ENCODE measurements at places on chromosomes 2 and 18.

GRCh38 chr2:231612109-231612455, 19.4 kb downstream of the TEX44 start:
- DNase-seq = no peak

GRCh38 chr2:241154915-241155314, 4.6 kb downstream of the PPP1R7 start:
- no peak for DNase-seq

DNA sequence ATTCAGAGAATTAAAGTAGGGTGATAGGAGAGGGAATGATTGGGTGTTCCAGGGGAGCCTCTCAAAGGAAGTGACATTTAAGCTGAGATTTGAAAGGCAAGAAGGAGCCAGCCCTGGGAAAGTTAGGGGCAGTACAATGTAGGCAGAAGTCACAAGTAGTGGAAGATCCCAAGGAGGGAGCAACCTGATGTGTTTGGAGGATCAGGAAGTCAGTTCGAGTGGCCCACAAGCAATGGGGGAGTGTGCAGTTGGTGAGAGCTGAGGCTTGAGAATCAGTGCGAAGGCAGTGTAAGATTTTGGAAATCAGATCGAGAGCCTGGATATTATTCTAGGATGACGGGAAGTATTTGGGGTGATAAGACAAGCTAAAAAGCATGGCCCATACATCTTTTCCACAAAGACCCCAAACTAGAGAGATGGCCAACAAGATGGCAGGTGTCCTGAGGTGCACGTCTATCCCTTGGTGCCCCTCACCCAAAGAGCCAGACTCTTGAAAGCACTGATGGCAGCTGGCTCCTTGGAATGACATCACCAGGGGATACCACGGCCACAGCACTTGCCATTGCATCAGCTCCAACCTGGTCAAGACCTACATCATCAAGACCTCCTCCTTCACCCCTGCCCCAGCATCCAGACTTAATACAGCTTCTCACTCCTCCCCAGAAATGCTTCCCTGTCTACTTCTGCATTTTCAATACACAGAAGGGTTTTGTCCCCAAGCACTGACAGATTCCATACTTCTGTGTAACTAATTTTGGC, 127.3 kb downstream of the BCL2 start:
- no peak for DNase-seq

DNA sequence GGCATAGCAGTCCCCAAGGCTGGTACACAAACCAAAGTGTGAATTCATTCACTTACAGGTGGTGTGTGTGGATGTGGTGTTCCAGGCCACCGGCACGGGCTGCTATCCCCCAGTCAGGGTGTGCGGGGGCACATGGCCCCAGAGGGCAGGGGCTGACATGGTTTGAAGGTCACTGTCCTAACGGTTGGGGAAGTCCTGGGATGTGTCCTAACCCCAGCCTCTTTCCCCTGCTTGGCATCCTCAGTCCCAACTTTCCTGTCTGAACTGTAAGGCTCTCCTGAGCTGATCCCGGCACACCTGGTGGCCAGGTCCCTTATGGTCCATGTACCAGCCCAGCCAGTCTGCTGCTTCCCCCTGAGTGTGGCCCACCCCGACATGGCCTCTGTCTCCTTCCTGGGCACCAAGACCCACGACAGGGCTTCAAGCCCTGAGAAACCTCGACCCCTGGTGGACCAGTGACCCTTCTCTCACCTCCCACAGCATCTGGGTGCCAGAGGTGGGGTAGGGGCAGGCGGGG, 2.4 kb upstream of the TMEM185B start:
- DNase-seq = no peak

DNA sequence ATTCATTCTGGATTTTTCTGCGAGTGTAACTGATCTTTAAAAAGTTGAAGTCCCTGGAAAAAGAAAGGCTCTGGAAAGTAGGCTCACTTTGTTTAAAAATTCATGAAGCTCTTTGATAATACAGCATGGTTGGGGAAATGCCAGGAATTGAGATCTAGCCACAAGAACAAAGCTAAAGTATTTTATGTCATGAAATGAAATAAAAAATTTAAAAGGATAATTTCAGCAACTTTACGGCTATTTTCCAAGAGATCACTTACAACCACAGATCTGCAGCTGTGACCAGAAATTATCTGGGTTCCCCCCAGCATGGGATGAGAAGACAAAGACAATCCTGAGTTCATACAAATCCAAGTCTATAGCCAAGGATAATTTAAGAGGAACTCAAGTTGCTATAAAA, 25.3 kb upstream of the RFX8 start:
- DNase-seq = no peak

DNA sequence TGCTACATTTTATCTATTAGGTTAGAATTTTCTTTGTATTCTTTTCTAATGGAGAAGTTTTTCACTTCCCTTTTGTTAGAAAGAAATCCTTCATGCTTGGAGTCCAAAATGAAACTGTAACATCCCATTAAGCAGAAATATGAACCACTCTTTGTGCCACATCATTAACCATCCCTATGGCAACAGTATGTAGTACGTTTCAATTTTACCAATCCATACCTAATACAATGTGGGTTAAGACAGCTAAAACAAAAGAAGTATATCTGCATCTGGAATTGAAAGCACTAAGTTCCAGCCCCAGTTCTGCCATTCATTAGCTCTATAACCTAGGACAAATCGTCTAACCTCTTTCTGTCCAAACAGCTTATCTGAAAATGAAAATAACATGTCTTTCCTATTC, 409.2 kb upstream of the SPHKAP start:
- no peak for DNase-seq

- DNase-seq = no peak
These were observed 5.9 kb upstream of the NARS1 start for GRCh38 chr18:57627488-57627887.

DNA sequence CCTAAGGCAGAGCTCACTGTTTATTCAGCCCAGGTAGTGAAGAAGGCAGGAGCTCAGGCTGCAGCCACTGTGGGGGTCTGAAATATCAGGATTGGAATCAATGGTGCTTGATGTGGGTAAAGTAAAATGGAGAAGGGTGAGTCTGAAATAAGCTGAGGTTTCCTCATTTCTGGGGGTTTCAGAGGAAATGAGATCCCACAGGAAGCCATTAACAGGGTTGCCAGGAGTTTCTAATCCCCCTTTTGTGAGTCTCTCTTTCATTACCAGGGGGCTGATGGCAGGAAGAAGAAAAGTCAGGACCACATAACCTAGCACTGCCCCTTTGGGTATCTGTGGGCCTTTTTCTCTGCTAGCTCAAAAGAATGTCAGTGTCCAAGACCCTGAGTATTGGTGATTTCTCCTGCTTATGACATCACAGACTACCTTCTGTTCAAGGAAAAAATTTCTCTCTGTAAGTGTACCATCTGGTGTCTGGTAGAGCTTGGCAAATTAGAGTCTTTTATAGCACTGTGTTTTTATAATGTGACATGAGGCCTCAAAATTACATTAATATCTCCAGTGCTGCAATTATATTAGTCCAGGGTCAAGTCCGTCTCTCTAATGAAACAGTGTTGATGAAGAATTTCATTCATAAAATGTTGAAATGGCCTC, 56.0 kb downstream of the LBH start:
- DNase-seq = no peak

DNA sequence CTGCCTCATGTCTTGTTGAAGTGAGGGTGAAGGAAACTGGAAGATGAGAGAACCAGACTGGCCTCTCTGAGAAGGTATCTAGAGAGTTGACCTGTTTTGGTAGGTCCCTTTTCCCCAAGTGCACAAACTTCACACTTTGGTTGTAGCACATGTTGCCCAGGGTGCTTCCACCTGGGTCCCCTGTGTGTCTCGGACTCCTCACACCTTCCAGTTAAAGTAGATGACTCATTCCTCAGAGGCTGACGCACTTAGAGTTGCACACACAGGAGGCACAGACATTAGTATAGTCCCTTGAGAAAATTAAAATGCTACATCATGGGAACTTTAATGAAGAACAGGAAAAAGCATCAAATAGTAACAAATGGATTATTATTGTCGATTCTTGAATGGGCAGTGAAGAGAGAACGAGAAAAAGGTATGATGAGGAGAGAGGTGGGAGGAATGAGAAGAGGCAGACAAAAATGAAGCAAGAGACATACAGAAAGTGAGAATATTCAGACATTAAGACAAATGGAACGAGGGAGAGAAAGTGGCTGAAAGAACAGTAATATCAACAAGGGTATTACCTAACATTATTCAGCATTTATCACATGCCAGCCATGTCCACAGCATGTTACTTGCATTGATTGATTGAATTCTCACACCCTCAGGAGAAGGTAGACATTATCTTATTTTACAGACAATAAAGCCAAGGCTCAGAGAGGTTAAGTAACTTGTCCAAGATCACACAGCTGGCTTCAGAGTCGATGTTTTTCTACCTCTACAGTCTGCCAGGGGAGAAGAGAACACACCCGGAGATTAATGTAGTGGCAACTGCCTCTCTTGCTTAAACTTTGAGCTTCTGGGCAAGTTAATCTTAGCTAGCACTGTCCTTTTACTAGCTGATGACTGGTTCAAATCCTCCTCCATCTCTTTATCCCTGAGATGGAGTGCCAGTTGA, 68.6 kb downstream of the FHOD3 start:
- DNase-seq = no peak

- no peak for DNase-seq
These were observed 472.7 kb upstream of the TRIB2 start for GRCh38 chr2:12244070-12244469.

GRCh38 chr2:62660087-62660486, 45.4 kb upstream of the EHBP1 start:
- DNase-seq = no peak

GRCh38 chr2:207845202-207845864, 75.6 kb upstream of the FZD5 start:
- DNase-seq = no peak

DNA sequence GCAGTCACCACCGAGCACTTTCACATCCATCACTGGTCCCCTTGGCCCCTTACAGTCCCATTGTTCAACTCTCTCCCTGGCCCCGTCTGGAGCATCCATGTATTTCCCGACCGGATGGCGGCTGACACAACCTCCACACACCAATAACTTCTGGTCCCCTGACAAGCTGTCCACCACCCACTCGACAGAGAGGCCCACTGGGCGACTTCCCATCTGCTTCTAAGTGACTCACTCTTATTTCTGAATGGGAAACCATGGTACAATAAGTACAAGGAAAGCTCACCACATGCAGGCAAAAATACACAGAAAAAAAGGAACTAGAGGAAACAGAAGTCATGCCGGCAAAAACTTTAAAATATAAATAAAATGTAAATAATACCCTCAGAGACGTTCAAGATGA, 82.9 kb upstream of the RAB12 start:
- DNase-seq = no peak

DNA sequence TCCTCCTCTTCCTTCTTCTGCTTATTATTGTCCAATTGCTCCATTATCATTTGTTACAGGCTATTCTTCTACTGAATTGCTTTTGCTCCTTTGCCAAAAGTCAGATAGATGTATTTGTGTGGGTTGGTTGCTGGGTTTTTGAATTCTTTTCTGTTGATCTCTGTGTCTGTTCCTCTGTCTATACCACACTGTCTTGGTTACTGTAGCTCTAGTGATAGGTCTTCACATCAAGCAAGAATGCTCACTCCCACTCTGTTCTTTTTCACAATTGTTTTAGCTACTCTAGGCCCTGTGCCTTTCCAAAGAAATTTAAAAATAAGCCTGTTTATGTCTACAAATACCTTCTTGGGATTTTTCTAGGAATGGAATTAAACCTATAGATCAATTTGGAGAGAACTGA, 217.2 kb downstream of the GALR1 start:
- no peak for DNase-seq

- DNase-seq = no peak
These were observed 24.7 kb downstream of the ATAD2B start for GRCh38 chr2:23901966-23902846.

- DNase-seq = no peak
These were observed 258.5 kb downstream of the PTGR3 start for GRCh38 chr18:74950479-74950878.

DNA sequence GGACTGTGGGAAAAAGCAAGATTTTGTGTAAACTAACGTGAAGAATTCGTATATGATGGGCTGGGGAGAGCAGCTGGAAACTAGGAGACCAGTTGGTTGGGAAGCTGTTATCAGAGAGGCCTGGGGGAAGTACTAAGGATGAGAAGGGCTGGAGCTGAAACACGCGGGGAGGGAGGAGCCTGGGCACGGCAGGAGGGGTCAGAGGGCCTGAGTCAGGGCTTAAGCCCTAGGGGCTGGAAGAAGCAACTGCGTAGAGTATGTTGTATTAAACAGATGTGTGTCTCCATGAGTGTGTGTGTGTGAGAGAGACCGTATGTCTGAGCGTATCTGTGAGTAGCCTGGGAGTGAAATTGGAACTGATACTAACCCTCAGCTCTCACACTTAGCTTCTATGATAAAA, 8.4 kb downstream of the POMC start:
- no peak for DNase-seq

- DNase-seq = no peak
These were observed 16.5 kb upstream of the ME2 start for GRCh38 chr18:50862401-50862800.

- DNase-seq = no peak
These were observed 81.7 kb upstream of the CAPN13 start for GRCh38 chr2:30888852-30889409.

- DNase-seq = no peak
These were observed 103.0 kb downstream of the FAM210A start for GRCh38 chr18:13623348-13623747.
